ENCODE measurements at places on chromosomes 11 and 22.

DNA sequence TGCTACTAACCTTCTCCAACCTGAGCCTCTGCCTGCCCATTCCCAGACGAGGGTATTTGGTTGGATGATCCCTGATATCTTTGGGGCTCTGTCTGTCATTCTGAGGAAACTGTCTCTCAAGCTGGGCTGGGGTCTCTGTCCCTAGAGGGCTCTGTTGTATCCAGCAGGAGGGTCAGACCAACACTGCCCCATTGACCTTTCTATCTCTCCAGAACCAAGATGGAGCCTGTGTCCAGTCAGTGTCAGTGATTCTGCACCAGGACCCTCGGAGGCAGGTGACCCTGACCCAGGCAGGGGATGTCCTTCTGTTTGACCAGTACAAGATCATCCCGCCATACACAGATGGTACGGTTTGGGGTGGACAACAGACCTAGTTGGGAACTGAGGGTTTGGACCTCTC, 21.9 kb downstream of the OTOG start:
- no peak for DNase-seq

DNA sequence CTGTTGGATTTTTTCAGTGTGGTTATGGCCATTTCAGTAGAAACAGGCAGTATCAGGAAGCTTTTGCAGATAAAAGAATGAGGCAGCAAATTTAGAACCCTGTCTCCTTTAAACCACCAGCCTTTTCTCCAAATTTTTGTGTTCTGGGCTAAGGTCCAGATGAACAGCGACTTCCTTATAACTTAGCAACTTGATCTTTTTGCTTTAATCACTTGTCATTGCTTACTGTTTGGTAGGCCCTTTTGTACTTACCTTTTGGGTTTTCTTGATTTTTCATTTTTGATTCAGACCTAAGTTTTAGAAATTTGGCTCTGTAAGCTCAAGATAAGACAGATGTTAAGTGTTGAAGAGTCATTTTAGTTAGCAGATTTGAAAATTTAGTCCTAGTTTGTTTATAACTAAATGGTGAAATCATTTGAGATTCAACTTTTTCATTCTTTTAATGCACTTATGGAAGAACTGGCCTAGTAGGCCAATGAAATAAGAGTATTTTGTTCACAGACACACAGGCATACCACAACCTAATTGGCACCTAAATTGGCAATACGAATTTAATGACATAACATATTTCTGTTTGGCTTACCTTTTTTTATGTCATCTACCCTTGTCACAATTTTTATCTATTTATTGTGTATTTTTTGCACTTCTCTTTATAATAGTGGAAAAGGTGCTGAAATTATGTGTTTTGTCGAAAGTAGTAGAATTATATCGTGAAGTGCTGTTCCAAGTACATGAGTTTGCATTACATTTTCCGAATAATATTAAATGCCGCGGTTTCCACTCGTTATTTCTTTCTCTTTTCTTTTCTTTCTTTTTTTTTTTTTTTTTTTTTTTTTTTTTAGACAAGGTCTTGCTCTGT, 2.1 kb downstream of the RTN3 start:
- DNase-seq, result no peak

- DNase-seq, result no peak
Measured at GRCh38 chr11:108825381-108825780, 160.5 kb downstream of the DDX10 start.

DNA sequence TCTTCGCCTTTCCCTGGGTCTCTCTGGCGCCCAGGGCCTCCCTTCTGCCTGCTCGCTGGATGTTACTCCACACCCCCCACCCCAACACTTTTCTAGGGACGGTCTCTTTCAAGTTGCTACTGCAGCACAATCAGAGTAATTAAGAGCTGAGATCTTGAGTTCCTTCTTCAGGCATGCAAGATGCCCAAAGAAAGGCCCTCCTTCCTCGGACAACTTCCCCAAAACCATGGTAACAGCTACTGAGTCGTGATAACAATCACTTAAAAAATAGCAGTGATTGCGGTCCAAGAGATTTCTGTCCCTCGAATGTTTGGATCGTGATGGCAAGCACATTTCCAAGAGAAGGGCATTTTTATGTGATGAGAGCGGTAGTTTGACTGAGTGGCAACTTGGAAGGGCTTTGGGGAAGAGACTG, 638 bp upstream of the TENM4 start:
- no peak for DNase-seq
